ENCODE measurements at places on chromosomes 1 and 21. TPM values are rescaled to one million over a fixed set of nuclear protein-coding genes. Genes with fewer than 3 reads are reported as not detected.
A peak's percentile ranks its signal among the peaks of the same experiment; 100 is the strongest.

DNA sequence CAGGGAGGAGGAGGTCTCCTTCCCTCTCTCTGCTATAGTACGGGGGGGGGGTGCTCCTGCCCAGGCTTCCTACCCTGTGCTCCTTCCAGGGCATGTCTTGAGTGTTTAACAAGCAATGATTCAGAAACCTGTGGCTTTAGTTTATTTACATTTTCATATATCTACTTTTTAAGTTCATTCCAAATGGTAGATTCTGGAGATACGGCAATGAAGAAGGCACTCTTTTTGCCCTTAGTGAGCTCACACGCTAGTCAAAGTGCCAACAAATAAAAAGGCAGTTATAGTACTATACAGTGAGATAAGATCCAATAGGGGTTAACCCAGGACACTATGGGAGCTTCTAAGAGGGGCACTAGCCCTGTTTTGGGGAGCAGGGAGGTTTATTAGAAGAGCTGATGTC is 169.3 kb upstream of the CACNA1E start:
- DNase-seq, result no peak
- H3K4me3 ChIP-seq, result no peak overlapping the region
- H3K27me3 ChIP-seq, result peaks cover 30% of the 10 kb centered on the region
- H3K36me3 ChIP-seq, result no peaks in the 10 kb centered on the region
- H3K4me1 ChIP-seq, result no peaks in the 10 kb centered on the region
- no peak overlapping the region for H3K27ac ChIP-seq

The BEND5 gene
- 5.6 TPM for total RNA-seq

- H3K4me3 ChIP-seq, result no peak overlapping the region
- peaks cover 16% of the 10 kb centered on the region for H3K36me3 ChIP-seq
- no peak for DNase-seq
- no peaks in the 10 kb centered on the region for H3K4me1 ChIP-seq
Measured at GRCh38 chr1:206415942-206416341, 54.3 kb upstream of the IKBKE start.

GRCh38 chr1:238404921-238405320 is 514.2 kb upstream of the ZP4 start:
- H3K27me3 ChIP-seq, result no peaks in the 10 kb centered on the region
- H3K36me3 ChIP-seq, result no peaks in the 10 kb centered on the region
- H3K4me3 ChIP-seq, result no peak overlapping the region
- H3K27ac ChIP-seq, result no peak overlapping the region
- no peak for DNase-seq

The DNASE2B gene
- total RNA-seq, result not detected

The TSPEAR gene
- 1.3 TPM for total RNA-seq

GRCh38 chr1:153944005-153944826 is 2.3 kb downstream of the DENND4B start:
- no peak overlapping the region for H3K27ac ChIP-seq
- no peaks in the 10 kb centered on the region for H3K27me3 ChIP-seq
- peaks cover 42% of the 10 kb centered on the region for H3K36me3 ChIP-seq
- H3K4me3 ChIP-seq, result peak overlapping the region; percentile 82

DNA sequence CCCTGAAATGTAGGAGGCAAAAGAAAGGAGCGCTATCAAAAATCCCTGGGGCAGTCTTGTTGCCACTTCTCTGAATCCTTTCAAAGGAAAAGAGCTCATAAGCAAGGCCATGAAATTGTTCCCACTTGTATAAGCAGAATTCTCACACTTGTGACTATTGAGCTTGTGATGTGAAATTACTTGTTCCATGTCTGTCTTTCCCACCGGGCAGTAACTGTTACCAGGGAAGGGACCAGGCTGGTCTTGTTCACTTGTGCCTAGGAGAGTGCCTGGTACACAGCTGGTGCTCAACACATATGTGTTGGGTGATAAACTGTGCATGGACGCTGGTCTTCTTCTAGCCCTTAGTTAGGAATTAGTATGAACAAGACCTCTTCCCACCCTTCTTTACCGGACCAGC is 150.6 kb downstream of the CDC7 start:
- H3K4me3 ChIP-seq, result no peak overlapping the region
- no peaks in the 10 kb centered on the region for H3K27me3 ChIP-seq
- no peaks in the 10 kb centered on the region for H3K4me1 ChIP-seq

Measured in H9 (cell line).